Stimulated activated CD8-positive, alpha-beta memory T cell treated with anti-CD3 and anti-CD28 coated beads, Interleukin-7, amount 100 ng/mL, for 24 hours (primary cell): ENCODE measurements at places on chromosomes 16 and 17.

DNA sequence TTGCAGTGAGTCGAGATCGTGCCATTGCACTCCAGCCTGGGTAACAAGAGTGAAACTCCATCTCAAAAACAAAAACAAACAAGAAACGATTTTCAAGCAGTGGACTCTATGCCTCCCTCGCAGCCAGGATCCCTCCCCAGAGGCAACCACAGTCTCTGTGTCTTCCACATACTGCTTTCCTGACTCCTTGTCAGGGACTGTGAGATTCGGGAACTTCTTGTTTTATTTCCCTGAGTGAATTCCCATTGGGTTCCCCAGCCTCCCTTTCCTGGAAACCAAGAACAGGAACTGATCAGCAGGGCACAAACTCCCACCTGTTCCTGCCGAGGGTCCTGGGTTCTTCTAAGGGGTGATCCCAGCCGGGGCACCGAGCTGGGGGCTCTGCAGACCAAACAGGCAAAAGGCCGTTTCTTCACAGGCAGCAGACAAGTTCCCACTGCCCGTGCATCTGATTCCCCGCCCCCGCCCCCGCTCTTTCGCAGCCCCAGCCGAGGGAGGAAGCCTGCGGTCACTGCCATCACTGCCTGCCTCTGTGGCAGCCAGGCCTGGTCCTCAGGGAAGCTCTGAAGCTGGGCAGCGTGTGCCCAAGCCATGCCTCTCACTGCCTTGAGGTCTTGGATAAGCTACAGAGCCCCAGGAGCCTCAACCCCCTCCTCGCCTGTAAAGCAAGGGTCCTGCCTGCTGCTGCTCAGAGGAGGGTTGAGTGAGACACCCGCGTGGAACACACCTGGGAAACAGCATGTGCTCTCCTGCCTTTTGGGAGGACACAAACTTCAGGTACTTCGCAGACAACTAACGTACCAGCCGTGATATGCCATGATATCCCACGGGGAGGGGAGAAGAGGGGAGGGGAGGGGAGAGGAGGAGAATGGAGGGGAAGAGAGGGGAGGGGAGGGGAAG is 5.5 kb upstream of the PIEZO1 start:
- DNase-seq, result no peak

GRCh38 chr16:49269201-49269600 is 12.4 kb downstream of the CBLN1 start:
- DNase-seq, result no peak

DNA sequence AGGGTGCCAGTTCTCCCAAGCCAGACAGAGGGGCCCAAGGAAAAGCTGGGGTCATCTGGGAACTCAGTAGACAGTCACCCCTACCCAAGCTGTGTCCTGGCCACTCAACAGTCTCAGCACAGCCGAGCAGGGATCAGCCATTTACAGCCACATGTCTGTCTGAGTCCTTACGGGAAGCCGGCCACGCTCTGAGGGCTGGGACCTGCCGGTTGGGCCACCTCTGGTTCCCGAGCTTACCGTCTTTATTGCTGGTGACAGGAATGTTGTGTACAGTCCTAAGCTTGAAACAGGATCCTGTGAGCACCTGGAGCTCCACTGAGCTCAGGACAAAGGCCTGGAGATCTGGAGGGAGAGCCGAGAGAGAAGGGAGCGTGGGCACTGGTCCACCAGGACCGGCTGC is 59.8 kb downstream of the TIMM22 start:
- no peak for DNase-seq

DNA sequence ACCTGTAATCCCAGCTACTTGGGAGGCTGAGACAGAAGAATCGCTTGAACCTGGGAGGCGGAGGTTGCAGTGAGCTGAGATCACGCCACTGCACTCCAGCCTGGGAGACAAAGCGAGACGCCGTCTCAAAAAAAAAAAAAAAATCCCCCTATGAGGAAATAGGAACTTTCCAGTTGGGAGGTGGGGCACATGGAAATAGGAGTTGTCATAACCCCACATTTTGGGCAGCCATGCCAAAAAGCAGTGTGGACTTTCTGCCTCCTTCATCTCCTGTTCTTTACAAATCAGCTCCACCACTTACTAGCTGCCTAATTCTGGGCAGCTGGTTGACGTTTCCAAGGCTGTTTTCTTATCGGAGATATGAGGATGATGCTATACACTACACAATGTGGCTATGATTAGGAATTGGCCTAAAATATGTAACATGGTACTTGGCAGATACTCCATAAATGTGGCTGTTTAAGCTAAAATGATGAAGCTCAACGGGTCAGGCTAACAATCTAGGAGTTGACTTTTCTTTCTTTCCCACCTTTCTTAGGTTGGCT is 21.5 kb upstream of the CCL5 start:
- no peak for DNase-seq

DNA sequence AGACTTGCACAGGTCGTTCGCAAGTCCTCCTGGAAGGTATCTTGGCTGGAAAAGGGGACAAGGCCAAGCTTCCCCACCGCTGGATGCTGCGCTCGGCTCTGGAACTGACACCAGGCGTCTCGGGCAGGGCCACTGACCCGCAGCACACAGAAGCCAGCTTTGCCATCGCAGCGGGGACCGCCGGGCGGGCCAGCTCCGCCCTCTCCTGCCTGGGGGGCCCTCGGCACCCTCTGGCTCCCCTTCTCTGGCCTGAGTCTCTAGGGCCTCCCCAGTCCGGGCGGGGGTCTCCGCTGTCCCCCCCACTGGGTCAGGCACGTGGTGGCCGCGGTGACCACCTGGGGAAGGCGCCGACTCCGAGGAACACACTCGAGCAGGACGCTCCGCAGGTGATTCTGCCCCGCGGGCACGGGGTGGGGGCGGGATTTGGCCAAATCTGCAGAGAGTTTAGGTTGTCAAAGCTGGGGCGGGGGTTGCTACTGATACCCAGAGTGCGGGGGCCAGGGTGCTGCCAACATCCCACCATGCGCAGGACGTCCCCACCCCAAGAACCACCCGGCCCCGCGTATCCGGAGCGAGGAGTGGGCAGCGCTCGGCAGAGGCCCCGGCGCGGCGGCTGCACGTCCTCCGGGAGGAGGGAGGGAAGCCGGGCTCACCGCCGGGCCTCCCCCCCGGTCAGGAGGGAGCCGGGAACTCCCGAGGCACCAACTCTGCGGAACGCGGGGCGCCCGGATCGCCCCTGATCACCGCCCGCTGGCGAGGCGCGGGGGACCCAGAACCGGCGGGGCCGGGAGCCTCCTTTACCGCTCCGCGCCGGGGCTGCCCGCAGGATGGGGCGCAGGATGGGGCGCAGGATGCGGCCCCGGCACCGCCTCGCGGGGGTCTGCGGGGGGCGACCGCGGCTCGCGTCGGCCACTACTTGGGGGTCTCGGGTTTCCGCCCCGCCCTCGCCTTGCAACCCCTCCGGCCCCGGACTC is 744 bp upstream of the METRNL start:
- no peak for DNase-seq

DNA sequence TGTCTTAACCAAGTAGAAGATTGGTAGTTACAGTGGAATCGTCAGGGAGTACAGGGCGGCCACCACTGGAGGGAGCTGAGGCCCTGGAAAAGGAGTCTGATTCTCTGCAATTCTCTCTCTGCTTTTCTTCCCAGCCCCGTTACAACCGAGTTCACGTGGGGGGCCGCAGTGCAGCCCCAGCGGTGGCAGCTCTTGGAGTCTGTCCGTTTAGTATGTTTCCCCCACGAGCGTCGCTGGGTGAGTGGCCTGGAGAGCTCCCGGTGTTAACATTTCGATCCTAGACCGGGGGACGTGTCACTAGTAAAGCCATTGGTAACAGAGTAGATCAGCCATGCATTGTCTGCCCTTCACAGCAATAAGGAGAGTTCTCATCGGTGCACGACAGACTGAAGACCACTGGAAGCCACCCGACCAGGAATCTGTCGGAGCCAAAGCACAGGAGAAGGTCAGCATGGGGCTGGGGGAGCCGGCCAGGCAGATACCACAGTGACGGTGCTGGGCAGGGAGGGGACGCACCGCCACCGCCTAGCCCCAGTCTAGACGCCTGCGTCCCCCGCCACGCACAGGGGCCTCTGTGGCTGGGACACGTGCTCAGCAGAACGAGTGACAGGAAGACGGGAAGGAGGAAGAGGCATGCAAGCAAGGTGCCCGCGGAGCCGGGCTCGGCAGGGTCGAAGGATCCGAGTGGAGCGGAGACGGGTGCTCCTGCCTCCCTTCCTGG is 15.7 kb downstream of the SLC16A3 start:
- DNase-seq, result no peak

- DNase-seq, result no peak
These were observed 22.8 kb downstream of the FAM117A start for GRCh38 chr17:49741009-49741691.

DNA sequence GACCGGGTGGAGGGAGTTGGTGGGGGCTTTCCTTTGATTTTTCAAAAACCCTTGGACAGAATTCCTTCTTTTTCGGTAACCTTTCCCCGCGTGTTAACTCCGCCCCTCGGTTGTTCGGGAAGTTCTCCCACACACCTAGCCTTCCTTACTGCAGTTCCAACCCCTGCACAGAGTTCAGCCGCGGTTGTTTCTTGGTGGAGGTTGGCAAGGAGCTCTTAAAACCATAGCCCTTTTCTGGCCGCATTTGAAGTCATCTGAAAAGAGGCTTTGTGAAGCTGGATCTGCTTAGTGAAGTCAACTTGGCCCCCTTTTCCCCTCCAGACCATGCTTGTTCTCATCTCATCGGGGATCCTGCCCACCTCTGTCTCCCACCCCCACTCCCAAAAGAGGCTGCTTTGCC is 1.8 kb downstream of the CACNG4 start:
- DNase-seq, result no peak

DNA sequence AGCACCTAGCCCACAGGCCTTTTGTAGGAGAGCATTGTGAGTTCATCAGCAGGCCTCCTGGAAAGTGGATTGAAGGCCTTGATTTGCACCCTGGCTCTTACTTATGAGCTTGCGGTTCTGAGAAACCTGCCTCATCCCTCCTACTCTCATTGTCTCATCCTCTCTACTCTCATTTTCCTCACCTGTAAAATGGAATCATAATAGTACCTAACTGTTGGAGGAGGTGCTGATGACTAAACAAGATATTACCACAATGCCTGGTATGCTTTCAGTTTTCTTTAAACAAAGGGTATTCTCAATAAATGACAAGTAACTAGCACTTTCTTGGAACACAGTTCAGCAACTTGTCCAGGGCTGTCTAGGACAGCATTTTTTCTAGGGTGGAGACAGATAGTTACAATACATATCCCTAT is 243.1 kb upstream of the MAF start:
- no peak for DNase-seq

DNA sequence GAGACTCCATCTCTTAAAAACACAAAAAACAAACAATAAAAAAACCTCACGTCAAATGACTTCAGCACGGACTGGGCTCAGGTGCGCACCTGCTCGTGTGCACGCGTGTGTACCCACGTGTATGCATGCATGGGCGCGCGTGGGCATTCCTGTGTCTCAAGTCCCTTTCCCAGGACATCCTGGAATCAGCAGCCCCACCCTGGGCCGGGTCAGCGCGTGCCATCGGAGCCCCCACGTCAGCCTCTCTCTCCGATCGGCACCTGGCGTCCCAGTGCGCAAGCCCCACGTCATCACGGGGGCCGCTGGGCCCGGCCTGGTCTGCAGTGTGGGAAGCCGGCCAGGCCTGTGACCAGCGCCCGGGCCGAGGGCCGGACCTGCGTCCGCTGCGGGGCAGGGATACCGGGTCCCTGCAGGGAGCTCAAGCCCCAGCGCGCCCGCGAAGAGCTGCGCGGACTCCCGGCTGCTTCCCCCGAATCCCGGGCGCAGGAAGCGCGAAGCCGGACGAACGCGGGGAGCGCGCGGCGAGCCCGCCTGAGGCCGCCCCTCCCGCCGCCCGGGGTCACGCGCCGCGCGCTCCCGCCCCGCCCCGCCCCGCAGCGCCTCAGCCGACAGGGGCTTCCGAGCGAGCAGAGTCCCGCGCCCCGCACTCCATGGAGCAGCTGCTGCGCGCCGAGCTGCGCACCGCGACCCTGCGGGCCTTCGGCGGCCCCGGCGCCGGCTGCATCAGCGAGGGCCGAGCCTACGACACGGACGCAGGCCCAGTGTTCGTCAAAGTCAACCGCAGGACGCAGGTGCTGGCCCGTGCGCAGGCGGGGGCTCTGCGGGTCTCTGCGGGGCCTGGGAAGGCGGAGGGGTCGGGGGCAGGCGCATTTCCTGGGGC is at the start of gene FN3K:
Gene FN3K (plus strand): TSS at position 629 of the 880 bp plus-strand sequence. CDS start 22 bp downstream, at position 651.
- DNase-seq, result no peak

DNA sequence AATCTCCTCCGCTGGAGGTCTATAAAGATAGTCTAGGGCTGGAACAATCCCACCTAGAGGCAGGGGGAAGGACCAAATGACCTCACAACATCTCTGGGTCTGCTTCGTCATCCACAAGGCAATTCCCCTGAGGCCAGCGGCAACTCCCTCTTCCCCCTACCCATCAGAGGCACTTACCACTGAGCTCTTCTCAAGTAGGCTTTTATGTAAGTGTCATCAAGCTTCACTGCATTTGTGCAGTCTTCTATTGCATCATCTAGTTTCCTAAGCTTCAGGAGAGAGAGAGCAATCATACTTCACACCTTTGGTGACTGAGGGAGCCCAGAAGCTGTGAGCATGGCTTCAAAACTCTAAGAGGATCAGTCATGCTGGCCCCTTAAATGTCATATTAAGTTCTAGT is 21.0 kb downstream of the CNP start:
- DNase-seq, result no peak
